ENCODE measurements at places on chromosomes 1 and 21.

GRCh38 chr1:246540738-246541491 is 25.1 kb downstream of the TFB2M start:
- no peak for DNase-seq

DNA sequence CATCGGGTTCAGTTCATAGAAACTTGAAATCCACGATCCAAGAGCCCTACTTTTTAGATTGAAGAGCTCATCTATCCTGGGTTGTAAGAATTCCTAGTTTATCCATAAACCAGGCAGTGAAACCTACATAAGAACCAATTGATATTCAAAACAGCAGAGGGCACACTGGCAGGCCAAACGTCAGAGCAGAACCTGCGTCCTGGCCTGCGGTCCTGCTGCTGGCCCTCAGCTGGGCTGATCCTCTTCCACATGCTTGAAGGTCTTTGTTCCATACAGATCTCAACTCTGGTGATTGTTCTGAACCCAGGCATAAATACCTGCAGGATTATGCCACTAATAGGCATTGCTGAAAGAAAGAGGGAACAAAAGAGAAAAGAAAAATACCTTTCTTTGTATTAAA is 47.0 kb downstream of the MT1HL1 start:
- DNase-seq: no peak

GRCh38 chr1:203519053-203519840 is 25.3 kb downstream of the OPTC start:
- DNase-seq: no peak

- no peak for DNase-seq
These were observed 1596.7 kb upstream of the PRMT6 start for GRCh38 chr1:105459759-105460158.

- no peak for DNase-seq
These were observed 273.7 kb upstream of the AJAP1 start for GRCh38 chr1:4380564-4381168.

DNA sequence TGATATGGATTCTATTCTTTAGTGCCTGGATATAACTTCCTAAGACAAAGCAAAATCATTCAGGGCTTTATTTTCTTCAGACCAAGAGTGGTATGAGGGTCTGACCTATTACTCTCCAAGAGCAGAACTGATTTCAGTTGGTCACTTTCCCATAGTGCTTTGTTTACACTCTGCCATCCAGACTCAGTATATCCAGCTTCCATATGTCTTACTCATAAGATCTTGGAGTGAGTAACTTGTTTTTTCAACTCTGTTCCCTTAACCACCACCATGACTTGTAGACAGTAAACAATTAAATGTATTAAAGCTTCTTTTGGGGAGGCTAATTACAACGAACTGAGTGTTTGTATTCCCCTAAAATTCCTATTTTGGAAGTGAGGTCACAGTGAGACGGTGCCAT is 83.4 kb downstream of the USP24 start:
- no peak for DNase-seq

- peak; percentile 69 for DNase-seq
These were observed at the start of gene NKAIN1 for GRCh38 chr1:31239653-31240241. Gene NKAIN1 (minus strand): TSS chr1:31239887. CDS start chr1:31239547, 340 bp downstream.

DNA sequence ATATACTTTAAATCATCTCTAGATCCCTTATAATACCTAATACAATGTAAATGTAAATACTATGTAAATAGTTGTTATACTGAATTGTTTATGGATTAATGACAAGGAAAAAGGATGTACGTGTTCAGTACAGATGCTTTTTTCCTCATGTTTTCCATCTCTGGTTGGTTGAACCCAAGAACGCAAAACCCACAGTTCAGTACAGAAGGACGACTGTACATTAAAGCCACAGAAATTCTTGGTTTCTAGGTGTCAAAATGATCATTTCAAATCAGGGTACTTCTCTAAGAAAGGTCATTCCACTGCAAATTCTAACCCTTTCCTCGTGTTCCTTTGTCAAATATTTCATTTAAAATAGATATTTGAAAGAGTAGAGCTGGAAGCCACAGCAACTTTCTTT is 158.1 kb downstream of the VAV3 start:
- no peak for DNase-seq

Data from WERI-Rb-1 (cell line).